ENCODE measurements at places on chromosomes 16 and 17. TPM values are rescaled to one million over a fixed set of nuclear protein-coding genes. Genes with fewer than 3 reads are reported as not detected.

Gene CYTH1
- total RNA-seq: 11.3 TPM

DNA sequence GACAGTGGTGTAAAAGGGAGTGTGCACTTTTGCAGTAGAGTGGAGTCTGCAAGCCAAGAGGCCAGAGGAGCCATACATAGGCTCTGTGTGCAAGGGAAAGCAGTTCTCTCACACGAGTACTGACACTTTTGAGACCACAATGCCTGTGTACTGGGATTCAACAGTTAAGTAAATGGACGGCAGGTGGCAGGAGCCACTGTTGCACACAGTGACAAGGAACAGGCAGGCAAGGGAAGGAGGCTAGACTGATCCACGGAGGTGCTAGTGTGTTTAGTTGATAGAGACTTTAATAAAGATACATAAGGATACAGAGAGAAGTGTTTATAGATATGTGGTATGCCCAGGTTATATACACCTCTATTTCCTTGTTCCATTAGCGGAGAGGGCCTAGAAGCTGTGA lies 67.0 kb downstream of the MPRIP start:
- DNase-seq: no peak

Gene ZMYND15
- not detected for total RNA-seq

DNA sequence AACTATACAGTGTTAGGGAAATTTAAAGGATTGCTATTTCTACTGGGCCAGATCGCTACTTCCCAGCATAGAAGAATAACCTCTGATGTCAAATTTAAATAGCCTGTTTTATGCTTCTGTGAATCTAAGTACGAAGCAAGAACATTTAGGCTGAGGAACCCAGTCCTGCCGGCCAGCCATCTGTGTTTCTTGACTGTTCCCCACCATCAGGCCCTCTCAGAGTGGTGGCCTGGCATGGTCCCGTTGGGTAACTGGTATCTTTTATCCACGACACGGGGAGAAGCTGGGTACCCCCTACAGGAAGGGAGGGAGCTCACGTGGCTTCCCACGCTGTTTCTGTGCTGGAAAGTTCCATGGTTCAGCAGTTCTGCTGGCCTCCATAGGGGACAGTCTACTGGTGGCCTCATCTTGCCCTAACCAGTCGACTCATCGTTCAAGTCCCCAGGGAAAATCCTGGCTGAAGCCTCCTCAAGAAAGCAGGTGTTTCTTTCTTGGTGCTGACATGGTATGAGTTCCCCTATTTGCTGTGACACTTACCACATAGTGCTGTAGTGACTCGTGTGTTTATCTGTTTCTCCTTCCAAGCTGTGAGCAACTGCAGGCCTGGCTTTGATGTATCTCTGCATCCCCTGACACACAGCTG lies 201.7 kb upstream of the NLRP1 start:
- no peak for DNase-seq

Gene CSH1
- total RNA-seq: 0.30 TPM

DNA sequence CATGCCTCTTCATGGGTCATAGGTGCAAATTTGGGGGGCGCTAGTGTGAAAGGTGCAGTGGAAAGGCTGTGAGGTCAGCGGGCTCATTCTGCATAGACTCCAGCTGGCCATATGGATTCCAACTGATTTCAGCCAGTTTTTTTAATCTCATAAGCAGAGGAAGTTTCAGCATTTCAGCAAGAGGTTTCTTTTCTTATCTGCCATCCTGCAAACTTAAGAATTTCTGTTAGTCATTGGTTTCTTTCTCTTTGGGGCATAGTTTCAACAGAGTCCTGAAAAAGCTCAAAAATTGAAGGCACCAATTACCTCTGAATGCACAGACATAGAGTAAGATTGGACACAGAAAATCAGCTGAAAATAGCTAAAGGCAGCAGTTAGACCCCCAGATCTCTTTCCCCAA lies 16.2 kb upstream of the ALOX15 start:
- DNase-seq: no peak

GRCh38 chr17:44916781-44917241 lies 1.5 kb upstream of the GFAP start:
- no peak for DNase-seq

Gene LSM12
- 101 TPM for total RNA-seq

Gene MRPS34
- 324 TPM for total RNA-seq

DNA sequence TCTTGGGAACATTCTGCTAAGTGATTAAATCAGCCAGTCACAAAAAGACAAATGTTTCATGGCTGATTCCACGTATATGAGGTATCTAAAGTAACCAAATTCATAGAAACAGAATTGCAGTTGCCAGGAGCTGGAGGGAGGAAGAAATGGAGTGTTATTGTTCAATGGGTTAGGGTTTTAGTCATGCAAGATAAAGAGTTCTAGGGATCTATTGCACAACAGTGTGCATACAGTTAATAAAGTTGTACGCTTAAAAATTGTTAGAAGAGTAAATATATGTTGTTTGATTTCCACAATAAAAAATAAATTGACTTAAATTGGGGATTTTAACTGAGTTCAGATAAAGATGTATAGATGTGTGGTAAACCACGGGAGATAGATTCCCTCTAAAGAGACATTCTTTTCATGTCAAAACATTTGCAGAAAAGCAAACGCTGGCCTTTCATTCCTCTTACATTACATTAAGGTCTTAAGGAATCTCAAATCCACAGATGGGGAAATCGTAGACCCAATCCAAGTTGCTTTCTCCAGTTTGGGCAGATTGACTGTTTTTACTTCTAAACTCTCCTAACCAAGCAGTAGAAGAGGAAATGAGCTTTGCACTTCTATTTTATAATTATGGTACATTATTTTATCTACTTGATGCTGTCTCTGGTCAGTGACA lies 4.6 kb downstream of the PRDM7 start:
- no peak for DNase-seq

- peak; percentile 88 for DNase-seq
Measured at GRCh38 chr17:2244545-2245525, 58.8 kb downstream of the SMG6 start.

GRCh38 chr16:55655897-55656681 lies at the start of gene SLC6A2:
Gene SLC6A2 (plus strand): TSS chr16:55655988. CDS start chr16:55656695, 707 bp downstream.
- peak; percentile 90 for DNase-seq

GRCh38 chr17:46771561-46772474 lies 46.7 kb downstream of the WNT3 start:
- peak; percentile 91 for DNase-seq

- DNase-seq: no peak
Measured at GRCh38 chr17:76493505-76494167, 7.6 kb downstream of the RHBDF2 start.

- DNase-seq: peak; percentile 16
Measured at GRCh38 chr17:31130286-31131224, 35.8 kb downstream of the NF1 start.
